ENCODE measurements at places on chromosomes 7 and 10.

GRCh38 chr10:131824371-131825149, 76.2 kb upstream of the PPP2R2D start:
- DNase-seq: no peak

DNA sequence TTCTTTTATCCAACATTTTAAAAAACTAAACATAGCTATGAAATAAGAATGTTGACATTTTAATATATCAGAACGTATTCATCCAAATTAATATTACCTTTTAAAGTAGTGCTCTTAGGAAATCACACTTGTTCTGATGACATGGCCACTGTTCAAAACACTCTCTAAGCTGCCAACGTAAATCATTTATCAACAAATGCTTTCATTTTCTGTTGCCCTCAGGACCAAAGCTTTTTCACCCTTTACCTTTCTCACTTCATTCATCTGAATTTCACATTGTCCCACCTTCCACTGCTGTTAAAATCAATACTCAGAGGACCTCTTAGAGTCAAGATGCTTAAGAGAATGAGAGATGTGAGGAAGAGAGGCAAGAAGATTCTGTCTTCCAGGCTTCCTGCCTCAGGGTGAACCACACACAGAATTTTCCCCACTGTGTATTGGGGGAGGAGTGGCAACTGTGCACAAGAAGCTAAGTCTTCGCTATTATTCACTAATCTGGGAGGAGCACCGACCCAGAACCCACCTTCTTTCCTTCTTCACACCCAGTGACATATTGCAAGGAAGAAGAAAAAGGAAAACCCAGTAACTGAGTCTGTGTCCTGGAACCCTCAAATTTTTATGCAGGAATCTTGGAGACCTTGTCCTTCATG, 21.0 kb downstream of the HIBADH start:
- DNase-seq: no peak

- no peak for DNase-seq
Observed at GRCh38 chr7:515628-516027, 4.0 kb downstream of the PDGFA start.

GRCh38 chr10:112352044-112352443, 21.9 kb upstream of the ACSL5 start:
- no peak for DNase-seq

- DNase-seq: no peak
Observed at GRCh38 chr7:41294556-41295454, 408.1 kb downstream of the INHBA start.

- no peak for DNase-seq
Observed at GRCh38 chr7:152126741-152127140, 101.3 kb downstream of the GALNT11 start.

GRCh38 chr7:42572056-42572455, 335.0 kb upstream of the GLI3 start:
- no peak for DNase-seq

DNA sequence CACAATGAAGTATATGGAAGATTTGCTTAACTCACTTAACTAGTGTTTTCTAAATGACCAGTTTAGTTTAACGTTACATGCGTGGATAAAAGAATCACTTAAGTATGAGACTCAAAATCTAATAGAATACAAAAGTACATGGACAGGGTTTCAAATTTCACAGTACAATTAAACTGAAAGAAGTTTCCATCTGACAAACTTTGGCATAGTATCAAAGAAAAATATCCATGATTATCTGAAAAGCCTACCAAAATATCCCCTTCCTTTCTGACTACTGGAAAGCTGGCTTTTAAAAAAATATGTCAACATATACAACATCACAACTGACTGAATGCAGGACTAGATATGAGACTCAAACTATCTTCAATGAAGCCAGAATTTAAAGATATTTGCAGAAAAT, 164.8 kb downstream of the ZNF438 start:
- DNase-seq: no peak

- no peak for DNase-seq
Observed at GRCh38 chr7:29500719-29501118, 62.9 kb upstream of the PRR15 start.

DNA sequence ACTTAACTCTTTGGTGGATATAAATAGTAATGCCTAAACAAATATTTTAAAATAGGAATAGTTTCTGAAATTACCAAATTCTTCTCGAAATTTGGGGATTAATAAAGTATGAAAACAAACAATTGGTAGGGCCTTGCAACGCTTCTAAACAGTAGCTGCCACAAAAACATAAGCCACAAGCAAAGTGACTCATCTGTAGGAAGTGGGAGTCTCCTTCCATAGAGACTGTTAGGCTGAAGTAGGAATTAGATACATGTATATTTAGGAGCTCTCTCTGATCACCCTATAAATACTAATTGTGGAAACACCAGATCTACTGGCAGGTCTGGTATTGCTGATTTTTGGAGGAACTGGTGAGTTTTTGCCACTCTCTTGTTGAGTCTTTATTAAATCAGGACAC, 5.7 kb upstream of the LMOD2 start:
- DNase-seq: no peak

DNA sequence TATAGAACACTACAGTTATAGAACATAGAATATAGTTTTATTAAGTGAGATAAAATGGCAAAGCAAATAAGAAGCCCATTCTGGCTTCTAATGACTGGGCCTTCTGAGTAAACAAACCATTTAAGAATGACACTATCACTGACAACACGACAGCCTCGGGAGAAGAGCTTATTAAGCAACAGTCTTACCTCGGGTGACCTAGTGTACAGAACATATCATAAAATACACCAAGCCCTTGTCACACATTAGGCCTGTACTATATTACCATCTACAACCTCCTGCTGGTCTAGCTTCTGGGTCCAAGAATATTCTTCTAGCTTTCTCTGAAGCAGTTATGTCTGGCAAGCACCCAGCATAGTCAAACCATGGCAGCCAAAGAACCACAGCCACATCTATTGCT, 32.0 kb downstream of the CCDC186 start:
- DNase-seq: no peak

GRCh38 chr10:91589658-91590035, 43.2 kb downstream of the PPP1R3C start:
- no peak for DNase-seq

DNA sequence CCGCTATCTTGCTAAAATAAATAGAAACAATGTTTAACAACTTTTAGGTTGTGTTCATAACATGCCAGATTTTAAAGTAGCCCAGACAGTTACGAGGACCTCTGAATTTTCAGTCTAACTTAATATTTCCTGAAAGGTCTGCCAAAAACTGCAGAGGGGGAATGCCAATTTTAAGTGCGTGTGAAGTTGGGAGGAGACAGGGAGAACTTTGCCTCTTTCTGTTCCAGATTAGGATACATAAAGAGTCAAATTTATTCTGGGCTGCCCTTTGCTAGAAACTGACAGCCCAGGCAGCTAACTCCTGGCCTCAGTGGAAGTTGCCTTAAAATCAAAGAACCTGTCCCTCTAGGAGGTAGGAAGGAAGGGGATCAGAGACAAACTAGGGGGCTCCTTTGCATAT, 52.3 kb upstream of the PIP4K2A start:
- no peak for DNase-seq

DNA sequence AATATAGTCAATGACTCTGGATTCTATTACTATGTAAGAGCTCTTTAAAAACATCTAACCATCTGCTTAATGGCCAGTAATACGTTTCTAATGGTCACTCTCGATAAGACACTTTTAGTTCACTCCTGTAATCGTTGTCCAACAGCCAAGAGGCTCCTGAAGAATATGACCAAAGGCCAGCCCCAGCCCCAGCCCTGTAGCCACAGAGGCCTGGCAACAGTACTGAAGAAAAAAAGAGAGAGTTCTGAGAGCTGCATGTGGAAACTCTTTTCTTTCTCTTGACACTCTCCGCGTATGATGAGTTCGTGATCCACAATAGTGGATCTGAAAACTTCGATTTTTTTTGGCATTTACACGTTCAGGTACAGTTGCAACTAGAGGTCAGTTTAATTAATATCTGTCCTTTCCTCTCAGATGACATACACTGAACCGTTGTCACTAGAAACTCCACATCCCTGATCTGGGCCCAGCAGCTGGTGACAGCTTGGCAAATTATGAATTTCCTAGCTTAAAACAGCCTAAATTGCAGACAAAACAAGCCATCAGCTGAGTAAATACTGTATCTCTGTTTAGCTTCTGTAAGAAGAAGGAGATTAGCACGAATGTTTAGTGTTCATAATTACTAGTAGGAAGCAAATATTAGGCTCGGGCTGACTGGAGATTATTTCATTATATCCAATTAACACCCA, 456.7 kb downstream of the LRMDA start:
- DNase-seq: no peak

All from activated T-helper 1 cell treated with anti-CD3 and anti-CD28 coated beads, Interleukin-2, amount 50 U/mL, for 16 hours (primary cell).